HEK293T (cell line): ENCODE measurements at places on chromosomes 12 and 14.
A peak's percentile ranks its signal among the peaks of the same experiment; 100 is the strongest.

GRCh38 chr12:128693771-128694170, 130.0 kb downstream of the SLC15A4 start:
- no peak for DNase-seq

GRCh38 chr12:6315704-6316597, 5.5 kb downstream of the PLEKHG6 start:
- DNase-seq, result no peak

DNA sequence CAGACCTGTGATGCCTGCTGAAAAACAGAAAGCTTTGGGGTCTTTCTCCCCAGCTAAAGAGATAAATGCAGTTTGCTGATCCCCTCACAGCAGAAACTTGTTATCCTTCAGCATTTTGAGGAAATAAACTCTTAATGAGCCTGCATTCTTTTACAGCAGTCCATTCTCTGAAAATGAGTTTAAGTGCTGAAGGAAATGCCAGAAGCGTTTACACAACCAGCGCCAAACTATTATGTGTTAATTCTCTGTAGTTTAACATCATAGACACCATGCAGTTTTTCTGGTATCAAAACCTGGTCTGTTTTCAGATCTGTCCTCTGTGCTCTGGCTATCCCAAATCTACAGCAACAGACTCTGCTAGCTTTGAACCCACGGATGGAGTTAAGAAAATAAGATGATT, 291.3 kb downstream of the NPAS3 start:
- DNase-seq, result no peak

- DNase-seq, result no peak
These were observed 2.1 kb upstream of the BDKRB2 start for GRCh38 chr14:96202441-96203094.

DNA sequence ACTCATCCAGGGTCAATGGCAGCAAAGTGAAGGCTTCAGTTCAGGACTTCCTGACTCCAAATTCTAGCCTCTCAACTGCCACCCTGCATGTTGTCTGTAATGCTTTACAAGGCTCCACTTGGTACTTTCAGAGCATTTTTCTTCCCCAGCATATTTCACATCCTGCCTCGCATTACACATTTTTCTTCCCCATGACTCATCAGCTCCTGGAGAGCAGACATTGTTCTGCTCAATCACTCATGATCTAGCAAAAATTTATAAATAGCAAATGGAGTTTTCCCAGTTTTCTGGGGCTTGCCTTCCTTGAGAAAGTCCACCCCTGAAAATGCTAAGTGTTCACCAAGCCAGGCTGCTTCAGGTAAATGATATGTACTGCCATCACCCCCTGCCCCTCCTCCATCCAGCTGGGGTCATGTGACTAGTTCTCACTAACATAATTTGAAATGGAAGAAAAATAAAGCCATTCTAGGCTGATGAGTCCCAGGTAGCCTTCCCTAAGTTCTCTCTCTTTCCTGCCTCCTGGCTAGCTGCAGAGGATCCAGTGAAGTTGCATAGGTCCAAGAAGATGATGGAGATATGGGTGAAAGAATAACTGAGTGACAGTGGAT, 69.4 kb downstream of the ARMH4 start:
- no peak for DNase-seq

DNA sequence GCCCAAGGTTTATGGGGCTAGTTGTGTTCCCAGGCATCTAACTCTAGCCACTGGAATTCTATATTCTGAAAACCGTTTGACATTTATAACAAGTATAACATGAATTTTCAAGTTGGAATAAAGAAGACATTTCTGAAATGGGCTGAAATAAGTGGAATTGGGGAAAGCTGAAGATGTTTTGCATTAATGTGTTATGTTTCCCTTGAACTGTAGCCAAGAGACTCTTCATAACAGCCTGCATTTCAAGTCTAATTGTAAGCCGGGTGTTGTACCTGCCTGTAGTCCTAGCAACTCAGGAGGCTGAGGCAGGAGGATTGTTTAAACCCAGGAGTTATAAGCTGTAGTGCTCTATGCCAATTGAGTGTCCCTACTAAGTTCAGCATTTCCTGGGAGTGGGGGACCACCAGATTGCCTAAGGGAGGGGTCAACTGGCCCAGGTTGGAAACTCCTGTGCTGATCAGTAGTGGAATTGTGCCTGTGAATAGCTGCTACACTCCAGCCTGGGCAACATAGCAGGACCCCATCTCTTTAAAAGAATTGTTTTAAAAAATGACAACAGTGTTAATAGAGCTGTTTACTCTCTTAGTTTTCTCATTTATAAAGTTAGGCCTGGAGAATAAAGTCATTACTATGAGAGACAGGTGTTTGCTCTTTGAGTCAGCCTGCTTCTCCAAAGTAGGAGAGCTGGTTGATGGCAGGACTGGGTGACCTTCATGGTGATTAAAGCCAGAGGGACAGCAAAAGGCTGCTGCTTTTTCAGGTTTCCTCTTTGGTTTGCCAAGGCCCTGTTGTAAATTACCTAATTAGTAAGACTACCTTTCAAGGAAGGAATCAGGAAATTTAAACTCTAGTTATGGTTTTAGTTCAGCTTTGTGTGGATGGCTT, 483.6 kb upstream of the RGS6 start:
- DNase-seq, result no peak

- DNase-seq, result no peak
These were observed 119.8 kb downstream of the SRGAP1 start for GRCh38 chr12:63964301-63964700.

DNA sequence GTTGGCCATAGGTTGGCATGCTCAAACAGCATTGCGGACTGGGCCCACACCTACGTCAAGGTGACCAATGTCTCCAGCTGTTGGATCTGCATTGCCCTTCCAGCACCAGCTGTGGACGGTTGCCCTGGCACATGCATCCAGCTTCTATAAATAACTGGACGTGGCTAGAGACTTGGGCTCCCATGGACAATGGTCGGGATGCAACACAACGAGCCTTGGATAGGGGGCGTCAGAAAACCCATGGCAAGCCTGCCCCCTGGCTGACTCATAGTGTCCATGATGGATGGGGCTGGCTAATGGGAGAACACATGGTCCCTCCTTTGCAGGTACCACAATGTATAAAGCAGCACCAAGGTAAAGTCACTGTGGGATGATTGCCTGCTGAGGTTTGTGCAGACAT, 331.6 kb upstream of the FAR2 start:
- no peak for DNase-seq

DNA sequence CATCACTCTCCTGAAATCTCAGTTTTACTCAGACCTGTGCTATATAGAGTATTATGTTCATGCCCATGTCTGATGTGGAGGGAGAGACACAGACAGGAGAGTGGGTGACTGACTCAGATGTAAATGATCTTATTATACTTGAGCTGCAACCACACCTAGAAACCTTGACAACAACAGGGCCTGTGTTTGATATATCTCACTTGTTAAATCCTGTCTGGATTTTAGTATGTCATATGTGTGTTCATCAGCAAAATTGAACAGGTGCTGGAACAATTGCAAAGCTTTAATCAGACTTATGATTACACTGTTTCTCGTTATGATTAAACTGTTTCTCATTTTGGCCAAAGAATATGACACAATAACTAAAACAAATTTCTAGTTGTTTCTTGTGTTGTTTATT, 37.7 kb downstream of the DIP2B start:
- DNase-seq, result no peak

DNA sequence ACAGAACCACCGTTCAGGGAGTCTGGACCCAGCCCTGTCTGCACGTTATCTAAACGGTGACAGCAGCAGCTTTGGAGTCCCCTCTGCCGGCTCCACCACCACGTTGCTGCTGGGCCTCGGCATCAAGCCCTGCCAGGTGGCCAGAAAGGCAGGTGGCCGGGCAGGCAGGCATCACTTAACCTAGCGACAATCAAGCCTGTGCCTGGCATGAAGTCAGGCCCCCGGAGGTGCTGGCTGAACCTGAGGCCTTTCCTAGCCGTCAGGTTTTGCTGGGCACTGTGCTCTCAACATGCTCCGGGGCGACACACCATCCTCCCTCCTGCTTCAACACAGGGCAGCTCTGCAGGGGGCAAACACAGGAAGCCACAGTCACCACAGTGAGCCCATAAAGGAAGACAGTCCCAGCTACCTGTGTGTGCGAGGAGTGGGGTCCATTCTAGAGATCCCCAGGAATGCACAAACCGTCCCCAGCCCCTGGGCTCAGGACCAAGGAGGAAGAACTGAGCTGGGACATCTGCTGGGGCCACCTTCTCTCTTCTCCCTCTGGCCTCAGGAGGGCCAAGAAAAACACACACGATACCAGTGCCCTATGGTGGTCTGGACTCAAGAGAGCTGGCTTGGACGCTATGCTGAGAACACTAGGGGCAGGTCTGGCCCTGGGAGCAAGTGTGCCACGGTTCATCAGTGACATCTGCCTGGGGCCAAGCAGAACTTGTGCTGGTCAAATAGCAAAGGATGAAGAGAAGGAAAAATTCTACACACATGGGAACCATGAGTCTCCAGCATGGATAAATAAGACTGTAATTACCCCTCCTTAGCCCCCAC, 44.7 kb downstream of the CCDC88C start:
- no peak for DNase-seq

- DNase-seq, result no peak
These were observed 225.5 kb downstream of the ERC1 start for GRCh38 chr12:1216560-1216959.

- DNase-seq, result no peak
These were observed 16.0 kb downstream of the CINP start for GRCh38 chr14:102346645-102347044.

- peak; percentile 6 for DNase-seq
These were observed 1766.9 kb upstream of the SEL1L start for GRCh38 chr14:83300476-83301064.

- DNase-seq, result no peak
These were observed 956.0 kb upstream of the NOVA1 start for GRCh38 chr14:27553790-27554189.

GRCh38 chr12:43976027-43976426, 140.1 kb downstream of the TMEM117 start:
- no peak for DNase-seq

DNA sequence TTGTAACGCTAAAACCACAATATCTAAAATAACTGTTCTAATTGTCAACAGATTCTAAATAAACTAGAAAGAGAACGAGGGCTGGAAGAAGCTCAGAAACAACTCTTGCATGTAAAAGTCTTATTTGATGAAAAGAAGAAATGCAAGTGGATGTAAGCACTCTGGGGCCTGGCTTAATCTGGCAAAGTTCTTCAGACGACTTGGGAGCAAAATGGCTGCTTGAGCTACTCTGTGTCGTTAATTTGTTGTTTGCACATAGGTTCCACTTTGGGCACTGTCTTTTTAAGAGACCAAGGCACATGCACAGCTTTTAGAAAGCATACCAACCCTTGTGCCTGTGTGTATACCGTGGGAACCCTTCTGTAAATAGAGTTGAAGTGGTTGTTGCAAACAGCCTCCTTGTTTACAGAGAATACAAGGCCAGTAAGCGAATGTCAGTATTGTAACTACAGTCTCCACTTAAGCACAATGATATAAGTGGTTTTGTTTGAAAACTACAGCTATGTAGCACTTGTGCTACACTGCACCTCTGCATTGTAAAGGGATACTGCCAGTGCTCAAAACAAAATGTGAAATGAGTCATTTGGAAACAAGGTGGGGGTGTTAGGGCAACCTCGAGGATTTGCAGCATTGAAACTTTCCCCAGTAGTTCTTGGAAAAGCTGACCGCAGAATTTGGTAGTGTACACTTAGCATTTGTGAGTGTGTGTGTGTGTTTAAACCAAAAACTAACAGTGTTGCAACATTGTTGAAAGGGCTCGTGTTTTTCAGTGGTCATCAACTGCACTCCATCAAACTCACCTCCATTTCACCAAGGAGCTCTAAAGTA, 154.3 kb downstream of the CEP83 start:
- no peak for DNase-seq

DNA sequence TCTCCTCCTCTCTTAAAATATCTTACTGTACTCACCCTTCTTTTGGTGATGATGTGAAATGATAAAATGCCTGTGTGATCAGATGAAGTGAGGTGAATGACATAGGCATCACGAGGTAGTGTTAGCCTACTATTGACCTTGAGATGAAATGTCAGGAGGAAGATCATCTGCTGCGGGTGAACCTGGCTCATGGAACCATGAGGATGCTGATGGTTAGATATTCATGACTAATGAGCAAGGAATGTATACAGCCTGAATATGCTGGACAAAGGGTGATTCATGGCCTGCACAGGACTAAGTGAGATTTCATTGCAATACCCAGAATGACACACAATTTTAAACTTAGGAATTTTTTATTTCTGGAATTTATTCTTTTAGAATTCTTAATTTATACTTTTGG, 89.6 kb downstream of the DAAM1 start:
- no peak for DNase-seq

GRCh38 chr12:98453070-98453469, 62.3 kb upstream of the TMPO start:
- no peak for DNase-seq

DNA sequence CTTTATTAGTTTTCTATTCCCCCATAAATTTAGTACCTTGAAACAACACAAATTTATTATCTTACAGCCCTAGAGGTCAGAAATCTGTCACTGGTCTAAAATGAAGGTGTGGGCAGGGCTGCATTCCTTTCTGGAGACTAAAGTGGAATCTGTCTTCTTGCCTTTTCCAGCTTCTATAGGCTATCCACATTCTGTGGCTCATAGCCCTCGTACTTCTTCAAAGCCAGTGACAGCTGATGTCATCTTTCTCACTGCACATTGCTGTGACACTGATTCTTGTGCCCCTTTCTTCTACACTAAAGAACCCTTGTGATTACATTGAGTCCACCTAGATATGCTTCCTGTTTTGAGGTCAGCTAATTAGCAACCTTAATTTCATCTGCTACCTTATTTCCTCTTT, 23.2 kb upstream of the DCN start:
- DNase-seq, result no peak

GRCh38 chr14:77305696-77306095, 15.0 kb downstream of the POMT2 start:
- DNase-seq, result no peak

GRCh38 chr14:90400904-90401561, 4.2 kb downstream of the CALM1 start:
- no peak for DNase-seq

GRCh38 chr14:61394542-61394941, 73.2 kb downstream of the PRKCH start:
- no peak for DNase-seq

DNA sequence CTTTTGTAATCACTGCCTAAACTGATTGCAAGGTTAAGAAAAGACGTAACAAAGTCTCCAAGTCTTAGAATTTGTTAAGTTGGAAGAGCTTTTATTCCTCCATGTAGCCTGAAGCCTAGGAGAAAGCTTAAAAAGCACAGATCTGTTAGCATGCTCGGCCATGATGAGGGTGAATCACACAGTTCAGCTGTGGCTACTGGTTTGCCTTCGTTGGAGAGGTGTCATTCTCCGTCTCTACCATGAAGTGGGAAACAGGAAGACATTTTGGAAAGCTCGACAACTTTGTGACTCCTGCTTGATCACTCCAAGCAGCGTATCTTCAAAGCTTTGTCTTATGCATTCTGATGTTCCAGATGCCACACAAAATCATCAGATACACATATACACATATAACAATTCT, 27.1 kb downstream of the DCP1B start:
- DNase-seq, result no peak

DNA sequence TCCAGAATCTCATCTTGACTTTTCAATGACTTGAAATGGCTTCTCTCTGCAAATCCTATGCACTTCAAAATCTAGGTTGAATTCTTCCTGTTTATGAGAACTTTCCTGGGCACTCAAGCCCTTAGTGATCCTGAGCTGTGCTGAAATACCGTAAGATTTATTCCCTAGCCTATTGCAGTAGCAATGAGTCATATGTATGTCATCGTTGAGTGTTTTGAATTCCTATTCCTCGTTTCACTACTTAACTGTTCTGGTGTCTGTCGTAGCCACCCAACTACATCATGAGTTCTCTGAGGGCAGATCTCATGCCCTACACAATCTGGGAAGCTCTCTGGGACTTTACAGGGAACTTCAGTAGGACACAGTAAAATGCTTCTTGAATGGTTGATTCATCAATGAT, 190.8 kb upstream of the TMEM132C start:
- no peak for DNase-seq
